Bronchus fibroblast of lung (primary cell): ENCODE measurements at places on chromosomes 2 and 18. TPM values are rescaled to one million over a fixed set of nuclear protein-coding genes. Genes with fewer than 3 reads are reported as not detected.

The SULT1C4 gene
- 0.15 and 0.50 TPM in 2 replicates for total RNA-seq

The IGFBP2 gene
- 38.7 and 41.2 TPM in 2 replicates for total RNA-seq

The KATNAL2 gene
- 1.5 and 1.7 TPM in 2 replicates for total RNA-seq

The IL37 gene
- total RNA-seq, result not detected in 2 replicates

The NPAS2 gene
- 14.6 and 31.8 TPM in 2 replicates for total RNA-seq
